ENCODE measurements at places on chromosomes 16 and 17. TPM values are rescaled to one million over a fixed set of nuclear protein-coding genes. Genes with fewer than 3 reads are reported as not detected.
A peak's percentile ranks its signal among the peaks of the same experiment; 100 is the strongest.

LITAFD gene
- total RNA-seq = not detected

TBX2 gene
- total RNA-seq = not detected

SRR gene
- total RNA-seq = 8.6 TPM

OR1A1 gene
- total RNA-seq = not detected

KRTAP2-2 gene
- not detected for total RNA-seq

TBC1D28 gene
- not detected for total RNA-seq

CPHXL2 gene
- not detected for total RNA-seq

RAB26 gene
- total RNA-seq = 0.61 TPM

METTL23 gene
- total RNA-seq = 56.0 TPM

UBFD1 gene
- 52.2 TPM for total RNA-seq

LRRC37B gene
- 19.5 TPM for total RNA-seq

- DNase-seq = no peak
Measured at GRCh38 chr16:31192856-31193642, 9.5 kb downstream of the PYCARD start.

DNA sequence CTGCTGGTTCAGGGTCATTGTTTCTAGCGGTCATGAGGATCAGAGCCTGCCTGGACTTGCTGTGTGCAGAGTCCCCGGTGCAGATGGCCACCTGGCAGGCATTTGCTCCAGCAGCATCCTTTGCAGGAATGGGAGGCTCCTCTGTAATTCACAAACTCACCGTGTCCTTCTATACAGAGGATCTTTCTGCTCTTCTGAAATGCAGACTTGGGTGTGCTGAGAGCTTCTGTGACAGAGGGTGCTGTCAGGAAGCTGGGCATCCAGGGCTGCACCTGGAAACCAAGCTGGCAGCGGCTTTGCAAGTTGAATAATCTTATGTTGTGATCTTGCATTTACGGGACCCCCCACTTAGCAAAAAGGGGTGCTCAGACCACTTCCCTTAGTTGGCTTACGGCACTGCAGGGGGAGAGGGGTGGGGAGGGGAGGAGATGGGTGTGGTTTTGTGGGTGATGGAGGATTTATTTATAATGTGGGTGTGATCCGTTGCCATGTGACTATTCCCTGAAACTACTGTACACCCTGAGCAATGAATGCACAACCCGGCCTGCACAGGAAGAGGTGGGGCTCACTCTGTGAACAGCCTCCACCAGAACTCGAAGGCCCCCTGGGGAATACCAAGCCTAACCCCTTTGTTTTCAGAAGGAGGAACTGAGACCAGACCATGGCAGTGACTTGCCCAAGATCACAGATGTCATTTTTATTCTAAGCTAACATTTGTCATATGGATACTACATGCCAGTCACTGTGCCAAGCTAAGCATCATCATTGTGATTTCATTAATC is 178.3 kb downstream of the PRKCB start:
- DNase-seq = peak; percentile 67

- DNase-seq = no peak
Measured at GRCh38 chr16:64679976-64680690, 441.7 kb downstream of the CDH11 start.

- DNase-seq = no peak
Measured at GRCh38 chr16:51243936-51244436, 92.9 kb upstream of the SALL1 start.

DNA sequence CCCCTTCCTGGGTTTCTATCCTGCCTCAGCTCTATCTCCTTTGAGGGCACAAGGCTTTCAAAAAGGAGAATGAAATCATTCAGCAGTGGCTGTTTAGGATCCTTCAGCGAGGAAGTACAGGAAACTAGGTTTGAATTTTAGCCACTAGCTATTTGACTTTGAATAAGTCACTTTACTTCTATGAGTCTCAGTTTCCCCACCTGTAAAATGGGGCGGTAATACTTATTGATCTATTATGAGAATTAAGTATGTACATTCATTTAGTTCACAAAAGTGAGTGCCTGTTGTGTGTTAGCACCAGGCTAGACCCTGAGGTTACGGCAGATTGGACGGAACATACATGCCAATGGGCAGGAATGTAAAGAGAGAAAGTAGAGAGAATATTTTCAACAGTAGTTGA is 6.6 kb downstream of the CDH1 start:
- DNase-seq = no peak

GRCh38 chr17:32870969-32871368 is 6.0 kb downstream of the MYO1D start:
- DNase-seq = no peak

GRCh38 chr17:44038604-44039011 is 23.8 kb upstream of the TMEM101 start:
- DNase-seq = no peak

DNA sequence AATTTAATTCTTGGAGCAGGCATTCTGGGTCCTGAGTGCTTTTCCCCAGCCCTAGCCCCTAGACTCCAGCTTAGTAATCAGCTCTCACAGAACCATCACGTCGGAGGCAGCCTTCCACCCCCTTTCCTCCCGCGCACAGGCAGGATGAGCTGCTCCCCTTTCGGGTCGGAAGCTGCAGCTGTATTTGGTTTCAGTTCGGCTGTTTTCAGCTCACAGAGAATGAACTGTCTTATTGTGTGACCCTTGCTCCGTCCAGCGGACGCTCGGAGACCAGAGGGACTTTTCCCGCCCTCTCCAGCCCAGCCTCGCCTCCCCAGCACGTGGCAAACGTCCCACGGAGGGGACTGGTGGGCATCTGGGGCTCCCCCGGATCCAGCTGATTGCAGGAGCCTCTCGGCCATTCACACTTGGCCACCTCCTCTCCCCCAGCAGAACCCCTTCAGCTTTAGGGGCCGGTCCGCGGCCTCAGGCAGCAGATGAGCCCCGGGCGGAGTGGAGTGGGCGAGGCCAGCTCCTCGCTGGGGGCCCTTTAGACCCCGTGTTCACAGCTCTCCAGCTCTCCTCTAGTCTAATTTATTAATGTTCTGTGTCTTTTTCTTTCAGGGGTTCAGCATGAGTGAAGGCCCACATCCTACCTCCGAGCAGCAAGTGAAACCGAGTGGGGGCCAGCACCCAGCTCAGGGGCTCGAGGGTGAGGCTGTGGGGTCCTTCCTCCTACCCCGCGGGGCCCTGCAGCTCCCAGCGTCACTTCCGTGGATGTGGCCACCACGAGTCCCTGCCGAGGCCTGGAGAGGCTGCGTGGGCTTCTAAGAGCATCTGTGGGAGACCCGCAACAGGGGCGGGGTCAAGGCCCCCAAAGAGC is 863 bp upstream of the UTS2R start:
- no peak for DNase-seq

DNA sequence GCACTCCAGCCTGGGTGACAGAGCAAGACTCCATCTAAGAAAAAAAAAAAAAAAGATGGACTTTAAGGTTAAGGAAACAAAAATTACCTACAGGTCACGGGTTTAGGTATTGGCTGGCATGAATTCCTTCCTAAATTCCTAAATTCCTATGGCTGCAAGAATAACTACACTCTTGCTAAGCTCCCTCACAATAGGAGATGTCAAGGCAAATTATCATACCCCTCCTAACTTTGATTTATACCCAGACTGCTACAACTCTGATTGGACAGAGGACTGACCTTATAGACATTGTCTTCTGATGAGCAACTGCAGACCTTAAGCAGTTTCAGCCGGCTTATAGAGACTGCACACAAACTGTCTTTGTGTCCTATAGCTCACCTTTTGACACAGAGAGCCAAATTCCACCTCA is 25.1 kb upstream of the TMC7 start:
- no peak for DNase-seq

DNA sequence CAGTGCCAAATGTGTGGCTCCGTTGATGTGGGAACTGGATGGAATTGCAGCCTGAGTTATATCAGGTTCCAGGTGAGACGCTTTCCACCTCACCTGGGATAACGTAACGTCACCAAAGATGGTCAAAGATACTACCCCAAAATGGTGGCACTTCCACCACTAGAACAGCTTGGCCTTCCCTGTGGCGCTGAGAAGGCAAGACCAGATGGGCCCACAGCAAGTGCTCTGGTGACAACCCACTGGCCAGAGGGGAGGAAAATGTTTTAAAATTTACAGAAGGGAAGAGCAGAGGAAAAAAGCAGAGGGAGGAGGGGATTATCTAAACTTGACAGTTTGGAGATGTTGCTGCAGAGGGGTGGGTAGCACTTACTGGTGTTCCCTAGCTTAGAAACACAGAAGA is 7.5 kb upstream of the ITGA2B start:
- no peak for DNase-seq

- no peak for DNase-seq
Measured at GRCh38 chr16:9328411-9328810, 237.0 kb downstream of the HAPSTR1 start.

GRCh38 chr17:50267074-50267841 is 7.0 kb upstream of the TMEM92 start:
- DNase-seq = peak; percentile 13

GRCh38 chr17:6269478-6269877 is 165.4 kb downstream of the AIPL1 start:
- DNase-seq = no peak

GRCh38 chr17:75892556-75893224 is 4.1 kb downstream of the TRIM65 start:
- DNase-seq = no peak

DNA sequence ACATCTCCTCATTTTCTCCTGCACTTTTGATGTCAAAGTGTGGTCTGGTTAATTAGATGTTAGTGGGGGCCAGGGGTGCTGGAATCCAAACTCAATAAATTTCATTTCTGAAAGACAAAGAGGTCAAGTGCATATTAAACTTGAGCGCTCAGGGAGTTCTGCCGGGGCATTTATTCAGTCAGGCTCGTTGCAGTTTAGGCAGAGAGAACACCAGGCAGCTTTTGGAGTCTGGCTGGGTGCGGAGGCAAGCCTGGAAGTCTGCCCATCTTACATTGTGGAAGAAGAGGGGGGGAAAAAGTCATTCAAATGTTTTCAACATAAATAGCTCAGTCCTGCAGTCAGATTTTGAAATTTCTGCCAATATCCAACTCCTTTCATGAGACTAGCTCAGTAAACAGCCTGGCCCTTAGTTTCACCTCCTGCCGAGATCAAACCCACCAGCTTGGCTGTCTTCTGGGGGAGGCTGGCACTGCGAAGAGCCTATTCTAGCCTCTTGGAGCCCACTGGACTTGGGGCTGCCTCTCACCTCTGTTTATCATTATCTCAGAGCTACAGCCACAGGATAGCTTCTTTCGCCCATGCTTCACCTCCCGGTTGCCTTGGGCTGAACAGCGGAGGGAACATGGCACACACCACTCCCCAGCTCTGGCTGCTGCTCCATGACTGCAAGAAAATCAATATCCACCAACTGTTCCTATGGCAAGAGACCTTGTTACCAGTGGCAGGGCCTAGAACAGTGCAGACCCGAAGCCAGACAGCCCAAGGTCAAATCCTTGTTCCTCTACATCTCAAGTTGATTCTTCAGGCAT is 177.4 kb upstream of the CDH5 start:
- DNase-seq = no peak

GRCh38 chr17:76824093-76824492 is 44.1 kb upstream of the MGAT5B start:
- DNase-seq = no peak

DNA sequence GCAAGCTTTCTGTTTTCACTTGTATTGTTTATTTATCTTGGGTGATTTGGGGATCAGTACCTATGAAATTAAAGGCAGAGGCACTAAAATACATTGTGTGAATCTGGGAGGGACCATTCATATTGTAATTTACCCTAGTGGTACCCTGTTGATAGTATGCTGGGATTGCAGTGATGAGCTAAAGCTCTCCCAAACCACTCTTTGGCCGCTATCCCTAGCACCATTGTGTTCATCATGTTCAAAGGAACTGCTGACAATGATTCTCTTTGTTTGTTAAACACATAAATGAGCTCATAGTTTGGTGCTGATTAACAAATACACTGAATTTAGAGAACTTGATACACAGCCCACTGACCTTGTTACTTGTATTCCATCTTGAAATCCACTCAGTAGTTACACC is 1469.8 kb downstream of the CDH11 start:
- no peak for DNase-seq

- DNase-seq = no peak
Measured at GRCh38 chr17:15361151-15361550, 19.8 kb upstream of the TEKT3 start.

- DNase-seq = no peak
Measured at GRCh38 chr16:75746359-75746758, 20.1 kb upstream of the CPHXL start.

DNA sequence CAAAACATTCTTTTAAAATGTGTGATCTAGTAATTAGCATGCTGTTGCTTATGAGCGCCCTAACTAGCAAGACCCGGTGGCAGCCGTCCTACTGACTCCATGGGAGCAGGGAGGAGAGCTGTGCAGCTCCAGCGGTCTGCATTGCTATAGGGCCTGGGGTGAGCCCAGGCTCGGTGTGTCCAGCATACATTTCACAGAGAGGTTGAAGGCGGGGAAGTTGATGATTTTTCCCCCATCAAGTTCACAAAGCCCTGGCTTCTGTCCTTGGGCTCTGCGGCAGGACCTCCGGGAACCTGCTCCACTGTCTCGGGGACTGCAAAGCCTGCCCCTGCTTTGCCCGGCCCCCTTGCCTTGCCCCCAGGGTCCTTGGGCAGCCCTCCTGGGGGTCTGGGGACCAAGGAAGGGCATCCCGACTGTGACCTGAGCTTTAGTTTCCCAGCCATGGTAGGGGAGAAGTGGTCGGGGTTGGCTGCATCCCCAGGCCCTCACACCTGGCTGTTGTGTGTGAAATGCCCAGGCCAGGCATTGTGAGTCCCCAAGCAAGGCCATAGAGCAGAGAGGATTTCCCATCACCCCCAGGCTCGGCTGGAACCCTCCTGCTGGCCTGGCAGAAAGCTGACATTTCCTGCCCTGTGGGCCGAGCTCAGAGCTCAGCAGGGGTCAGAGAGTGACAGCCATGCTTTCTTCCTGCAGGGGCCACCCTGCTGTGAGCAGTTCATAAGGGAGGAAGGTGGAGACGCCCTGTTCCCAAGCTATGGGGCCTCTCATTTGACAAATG is 24.8 kb downstream of the KCNJ12 start:
- DNase-seq = no peak

DNA sequence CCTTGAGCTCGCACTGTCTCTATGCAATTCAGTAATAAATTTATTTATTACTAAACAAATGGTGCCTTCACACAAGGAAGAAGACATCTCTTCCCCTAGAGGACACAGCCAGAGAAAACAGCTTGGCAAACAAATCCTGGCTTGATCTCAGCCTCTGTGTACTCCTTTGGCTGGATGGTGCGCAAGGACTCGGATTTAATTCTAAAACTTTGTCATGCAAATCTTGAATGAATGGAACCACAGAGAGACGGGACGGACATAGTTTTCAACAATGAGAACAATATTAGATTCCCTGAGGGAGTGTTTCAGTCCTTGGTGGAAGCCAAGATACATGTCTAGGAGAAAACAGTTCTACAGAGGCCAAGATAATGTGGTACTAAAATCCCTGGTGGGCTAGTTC is 349.5 kb downstream of the NPIPA8 start:
- DNase-seq = no peak

GRCh38 chr16:1428511-1428910 is 2.4 kb upstream of the PERCC1 start:
- peak; percentile 62 for DNase-seq

DNA sequence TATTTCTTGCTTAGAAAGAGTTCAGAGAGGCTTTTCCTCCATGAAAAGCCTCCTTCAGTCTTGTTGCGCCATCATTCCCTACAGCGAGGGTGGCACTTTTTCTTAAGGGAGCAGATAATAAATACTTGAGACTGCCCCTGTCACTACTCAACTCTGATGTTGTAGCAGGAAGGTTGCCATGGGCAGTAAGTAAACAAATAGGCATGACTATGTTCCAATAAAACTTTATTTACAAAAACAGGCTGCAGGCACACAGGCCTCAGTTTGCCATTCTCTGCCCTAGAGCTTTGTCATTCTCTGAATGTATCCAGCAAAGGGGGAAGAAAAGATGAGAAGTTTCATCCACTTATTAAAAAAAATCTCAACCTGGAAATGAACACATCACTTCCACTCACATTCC is 60.4 kb downstream of the MYOCD start:
- no peak for DNase-seq

All from activated B cell treated with CpG ODN at 0.5 μM for 24 hours (primary cell).